Globus pallidus (tissue), 1 donor: ENCODE measurements at places on chromosomes 1 and 21.

DNA sequence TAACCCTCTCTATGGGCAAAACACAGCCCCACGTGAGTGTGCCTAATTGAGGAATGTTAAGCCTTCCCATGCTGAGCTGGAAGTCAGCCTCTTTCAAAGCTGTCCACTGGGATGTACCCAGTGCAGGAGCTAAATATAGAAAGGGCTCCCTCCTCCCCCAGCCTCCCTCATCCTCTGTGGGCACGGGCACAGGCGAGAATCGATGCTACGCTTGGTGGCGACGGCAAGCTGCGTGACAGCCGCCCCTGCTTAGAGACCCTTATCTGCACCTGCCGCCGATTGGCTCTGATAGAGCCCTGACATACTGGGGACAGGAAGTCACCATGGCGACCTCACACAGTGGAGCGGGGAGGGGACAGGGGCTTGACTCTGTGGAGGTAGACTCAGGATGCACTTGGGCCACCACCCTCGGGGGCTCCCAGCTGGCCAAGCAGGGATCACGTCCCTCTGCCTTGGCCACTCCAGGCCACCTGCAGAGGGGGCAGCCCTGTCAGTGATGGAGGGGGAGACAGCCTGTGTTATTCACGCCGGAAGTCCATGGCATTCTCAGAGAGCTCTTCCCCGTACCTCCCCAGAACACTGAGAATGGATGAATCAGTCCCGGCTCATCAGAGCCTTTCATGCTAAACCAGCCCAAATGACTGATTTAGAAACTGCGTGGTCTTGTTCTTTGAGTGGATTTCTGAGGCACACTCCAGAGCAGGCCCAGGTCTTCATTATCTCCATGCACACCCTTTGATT lies 84.8 kb downstream of the KCND3 start:
- DNase-seq, result no peak

- no peak for DNase-seq
These were observed 339.0 kb downstream of the PTPRU start for GRCh38 chr1:29575277-29575676.

DNA sequence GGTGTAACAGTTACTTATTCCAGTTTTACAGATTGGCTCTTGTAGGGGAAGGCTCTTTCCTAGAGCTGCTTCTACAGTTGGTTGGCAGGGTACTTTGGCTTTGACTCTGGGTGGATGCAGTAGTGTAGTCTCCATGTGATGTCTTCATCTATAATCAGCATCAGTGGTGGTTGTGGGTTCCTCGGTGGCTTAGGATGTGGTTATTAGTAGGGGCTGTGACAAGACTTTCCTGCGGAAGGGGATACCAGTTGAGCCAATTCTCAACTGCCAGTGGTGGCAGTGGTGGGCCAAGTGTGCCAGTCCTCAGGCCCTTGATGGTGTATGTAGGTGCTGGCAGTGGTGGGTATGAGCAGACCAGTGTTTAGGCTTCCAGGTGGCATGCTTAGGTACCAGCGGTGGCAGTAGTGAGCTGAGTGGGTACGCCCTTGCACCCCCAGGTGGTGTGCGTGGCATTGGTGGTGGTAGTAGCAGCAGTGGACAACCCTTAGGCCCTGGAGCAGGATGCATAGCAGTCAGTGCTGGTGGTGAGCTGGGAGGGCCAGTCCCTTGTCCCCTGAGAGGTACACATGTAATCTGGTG lies 27.2 kb upstream of the KLF18 start:
- DNase-seq, result no peak

GRCh38 chr1:193740762-193741161 lies 554.3 kb upstream of the B3GALT2 start:
- DNase-seq, result no peak

DNA sequence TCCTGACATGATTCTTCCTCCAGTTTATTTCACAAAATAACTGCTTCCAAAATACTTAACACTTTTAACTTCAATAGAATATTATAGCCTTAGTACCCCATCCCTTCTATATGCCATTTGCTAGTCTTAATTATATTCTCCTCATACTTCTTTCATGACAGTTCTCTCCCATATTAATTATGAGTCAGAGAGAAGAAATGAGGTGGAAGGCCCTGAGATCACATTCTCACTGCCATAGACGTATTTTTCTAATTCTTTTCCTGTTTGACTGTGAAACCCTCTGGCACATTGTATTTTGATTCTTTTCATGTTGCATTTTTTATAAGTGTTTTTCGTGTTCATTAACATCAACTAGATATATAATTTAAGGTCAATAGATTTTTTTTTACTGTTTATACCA lies 88.4 kb downstream of the GTF2B start:
- DNase-seq, result no peak
